Activated CD4-positive, alpha-beta memory T cell treated with anti-CD3 and anti-CD28 coated beads, Interleukin-2, amount 10 ng/mL, durations not matched to agents 7 days and 5 days (primary cell): ENCODE measurements at places on chromosomes 7 and 10. TPM values are rescaled to one million over a fixed set of nuclear protein-coding genes. Genes with fewer than 3 reads are reported as not detected.

SPDYE1 gene
- not detected for total RNA-seq

CCL24 gene
- total RNA-seq = not detected

GPR141 gene
- not detected for total RNA-seq

HMX3 gene
- not detected for total RNA-seq

SYT15 gene
- total RNA-seq = 0.86 TPM

PAX4 gene
- not detected for total RNA-seq

TMEM225B gene
- total RNA-seq = 1.9 TPM

SEMA3E gene
- not detected for total RNA-seq

NEBL gene
- not detected for total RNA-seq

STRIP2 gene
- total RNA-seq = 29.7 TPM

RBP3 gene
- not detected for total RNA-seq

SNCG gene
- not detected for total RNA-seq

PLEKHS1 gene
- 0.08 TPM for total RNA-seq

MAP3K8 gene
- 40.3 TPM for total RNA-seq

FGFBP3 gene
- 2.0 TPM for total RNA-seq

CTTNBP2 gene
- total RNA-seq = not detected
